Right hindlimb (tissue), 1 donor: ENCODE measurements at places on chromosomes 7 and 10.
A peak's percentile ranks its signal among the peaks of the same experiment; 100 is the strongest.

DNA sequence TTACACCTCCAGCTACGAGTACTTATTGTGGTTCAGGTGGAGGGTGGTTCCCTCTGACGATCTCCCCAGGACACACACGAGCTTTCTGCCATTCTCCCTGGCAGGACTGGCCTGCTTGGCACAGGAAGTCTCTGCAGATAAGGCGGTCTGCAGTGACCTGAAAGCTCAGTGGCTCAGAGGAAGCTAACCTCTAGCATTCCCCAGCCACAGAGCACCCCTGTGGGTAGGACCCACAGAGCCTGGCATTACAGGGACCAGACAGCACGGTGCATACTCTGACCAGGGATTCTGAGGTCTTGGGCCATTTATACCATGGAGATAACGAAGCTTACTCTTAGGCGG is 1.9 kb upstream of the GPR146 start:
- no peak for DNase-seq

GRCh38 chr10:32332299-32332750 is 14.6 kb downstream of the EPC1 start:
- no peak for DNase-seq

DNA sequence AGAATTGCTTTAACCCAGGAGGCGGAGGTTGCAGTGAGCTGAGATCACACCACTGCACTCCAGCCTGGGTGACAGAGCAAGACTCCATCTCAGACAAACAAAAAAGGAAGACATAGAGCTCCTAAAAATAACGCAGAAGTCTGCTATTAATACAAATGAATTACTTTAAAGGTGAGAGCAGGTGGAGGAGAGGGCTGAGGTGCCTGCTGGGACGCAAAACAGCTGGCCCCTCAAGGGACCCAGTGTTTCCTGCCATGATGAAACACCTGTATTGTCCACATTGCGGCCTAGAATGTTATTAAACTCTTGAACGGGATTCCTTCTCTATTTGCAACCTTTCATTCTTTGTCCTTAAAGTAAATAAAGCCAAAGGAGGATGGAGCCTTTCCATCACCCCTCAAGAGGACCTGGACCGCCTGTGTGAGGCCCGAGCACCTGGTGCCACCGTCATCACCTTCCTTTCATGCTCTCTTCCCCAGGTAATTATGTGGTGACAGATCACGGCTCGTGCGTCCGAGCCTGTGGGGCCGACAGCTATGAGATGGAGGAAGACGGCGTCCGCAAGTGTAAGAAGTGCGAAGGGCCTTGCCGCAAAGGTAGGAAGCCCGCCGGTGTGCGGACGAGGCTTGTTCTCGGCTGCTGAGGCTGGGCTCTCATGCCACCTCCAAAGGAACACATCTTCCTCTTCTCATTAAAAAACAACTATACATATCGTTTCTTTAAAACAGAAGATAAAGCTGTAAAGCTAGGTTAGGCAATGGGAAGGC is 136.7 kb downstream of the EGFR start:
- no peak for DNase-seq

DNA sequence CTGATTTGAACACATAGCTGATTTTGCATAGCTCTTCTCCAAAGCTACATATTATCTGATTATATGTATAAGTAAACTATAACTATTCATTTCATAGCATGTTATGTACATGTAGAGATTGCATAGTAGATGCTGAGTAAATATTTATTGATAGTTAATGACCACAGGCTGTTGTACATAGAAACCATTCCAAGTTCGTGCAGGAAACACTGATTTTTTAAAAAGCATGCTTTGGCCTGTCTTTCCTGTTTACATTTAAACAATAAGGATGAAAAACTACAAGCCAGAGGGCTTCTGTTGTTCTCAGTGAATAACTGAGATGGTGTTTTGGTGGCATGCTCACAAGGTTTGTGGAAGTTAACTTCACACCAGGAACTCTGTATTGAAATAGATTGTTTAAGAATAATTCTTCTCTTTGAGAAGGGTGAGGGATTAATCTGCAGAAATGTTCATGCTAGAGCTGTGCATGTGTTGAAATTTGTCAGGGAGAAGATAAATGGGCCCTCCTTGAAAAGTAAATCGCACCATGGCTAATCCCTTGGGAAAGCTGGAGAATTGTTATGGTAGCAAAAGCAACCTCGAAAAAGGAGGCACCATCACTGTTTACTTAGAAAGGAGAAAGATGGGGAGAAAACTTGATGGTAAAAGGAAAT is 120.2 kb upstream of the SP8 start:
- DNase-seq = no peak

- DNase-seq = no peak
These were observed 11.2 kb downstream of the CTBP2 start for GRCh38 chr10:125149036-125149679.

GRCh38 chr7:40468891-40469864 is 334.4 kb downstream of the SUGCT start:
- DNase-seq = peak; percentile 55

GRCh38 chr10:2964632-2965296 is 102.6 kb upstream of the PFKP start:
- no peak for DNase-seq

DNA sequence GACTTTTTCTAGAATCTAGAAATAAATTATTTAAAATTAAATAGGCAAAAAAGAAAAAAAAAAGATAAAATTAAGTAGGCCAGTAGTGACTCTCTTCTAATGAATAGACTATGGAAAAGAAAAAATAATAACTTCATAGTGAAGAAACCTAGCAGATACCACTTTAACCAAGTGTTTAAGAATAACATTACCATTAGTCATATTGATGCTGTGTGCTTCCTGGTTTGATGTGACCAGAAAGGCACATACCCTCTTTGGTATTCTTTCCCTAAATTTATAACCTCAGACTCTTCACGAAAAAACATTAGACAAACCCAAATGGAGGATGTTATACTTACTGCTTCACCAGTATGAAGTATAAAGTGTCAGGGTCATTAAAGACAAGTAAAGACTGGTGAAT is 42.6 kb downstream of the KIF20B start:
- DNase-seq = no peak

- no peak for DNase-seq
These were observed 108.8 kb downstream of the SMURF1 start for GRCh38 chr7:99034932-99035722.

DNA sequence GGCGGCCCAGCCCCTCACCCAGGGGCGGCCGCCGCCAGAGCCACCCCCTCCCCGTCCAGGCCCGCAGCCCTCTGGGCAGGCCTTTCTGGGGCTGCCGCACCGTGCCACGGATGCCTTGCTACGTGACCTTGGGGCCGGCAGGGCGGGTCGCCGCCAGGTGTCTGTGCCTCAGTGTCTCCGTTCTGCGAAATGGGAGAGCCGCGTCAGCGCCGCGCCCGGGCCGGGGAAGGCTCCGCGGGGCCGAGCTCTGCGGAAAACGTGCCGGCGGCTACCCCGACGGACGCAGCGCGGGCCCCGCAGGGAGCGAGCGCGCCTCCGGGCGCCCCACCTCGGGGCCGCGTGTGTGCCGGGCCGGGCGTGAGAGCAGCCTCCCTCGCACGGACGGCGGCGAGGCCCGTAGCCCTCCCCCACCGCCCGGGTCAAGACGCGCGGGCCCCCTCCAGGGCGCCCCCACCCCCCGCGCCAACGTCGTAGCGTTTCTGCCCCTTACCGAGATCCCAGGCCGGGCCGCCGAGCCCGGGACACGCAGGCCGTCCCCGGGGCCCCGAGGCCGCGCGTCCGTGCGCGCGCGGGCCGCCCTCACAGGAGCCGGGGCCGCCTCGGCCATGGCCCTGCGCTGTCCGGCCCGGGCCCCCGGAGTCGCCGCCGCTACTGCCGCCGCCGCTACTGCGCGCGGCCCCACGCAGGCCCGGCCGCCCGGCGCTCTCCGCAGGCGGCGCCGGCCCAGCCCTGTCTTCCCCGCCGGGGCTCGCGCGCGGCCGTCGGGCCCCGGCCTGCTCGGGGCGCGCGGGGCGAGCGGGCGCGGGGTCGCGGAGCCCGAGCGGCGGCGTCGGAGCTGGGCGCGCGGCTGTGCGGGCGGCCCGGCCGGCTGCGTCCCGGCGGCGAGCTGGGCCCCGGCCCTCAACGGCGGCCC is 1.1 kb downstream of the ZNF777 start:
- no peak for DNase-seq

- DNase-seq = no peak
These were observed 789.4 kb downstream of the TYW1 start for GRCh38 chr7:67786021-67786420.
